Type B pancreatic cell (in vitro differentiated cells): ENCODE measurements at places on chromosomes 13 and 19. TPM values are rescaled to one million over a fixed set of nuclear protein-coding genes. Genes with fewer than 3 reads are reported as not detected.

- DNase-seq, result no peak
- H3K4me1 ChIP-seq, result peaks cover 5% of the 10 kb centered on the region
- no peak overlapping the region for H3K4me3 ChIP-seq
- peaks cover 4% of the 10 kb centered on the region for H3K27me3 ChIP-seq
Observed at GRCh38 chr19:31448221-31448657, 99.0 kb upstream of the TSHZ3 start.

DNA sequence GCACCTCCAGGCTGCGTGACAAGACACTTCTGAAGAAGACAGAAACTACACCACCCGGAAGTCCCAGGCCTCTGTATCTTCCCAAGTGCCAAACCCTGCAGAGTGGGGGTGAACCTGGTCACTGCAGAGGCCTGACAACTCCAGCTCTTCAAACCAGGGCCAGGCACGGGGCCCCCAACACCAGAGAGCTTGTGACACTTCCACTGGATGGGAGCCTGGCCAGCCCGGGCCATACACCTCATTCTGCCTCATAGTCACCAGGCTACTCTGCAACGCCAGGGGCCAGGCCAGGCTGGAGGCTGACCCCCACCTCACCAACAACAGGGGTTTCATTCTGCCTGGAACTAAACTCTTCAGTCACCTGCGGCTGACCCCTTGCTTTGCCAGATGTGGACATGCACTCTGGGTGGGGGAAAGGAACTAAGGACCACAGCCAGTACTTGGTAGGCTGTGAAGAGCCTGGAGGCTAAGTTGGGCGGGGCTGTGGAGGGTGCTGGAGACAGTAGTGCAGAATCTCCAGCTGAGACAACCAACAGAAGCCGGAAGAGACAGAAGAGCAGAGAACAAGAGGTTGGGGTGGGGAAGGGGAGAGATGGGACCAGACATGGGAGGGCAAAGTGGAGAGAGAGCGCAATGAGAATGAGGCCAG is 23.0 kb downstream of the TUBA3C start:
- H3K4me3 ChIP-seq, result no peak overlapping the region
- no peak for DNase-seq
- no peaks in the 10 kb centered on the region for H3K36me3 ChIP-seq
- no peaks in the 10 kb centered on the region for H3K27me3 ChIP-seq

GRCh38 chr19:57055956-57056355 is 63.8 kb upstream of the USP29 start:
- no peaks in the 10 kb centered on the region for H3K27me3 ChIP-seq
- no peaks in the 10 kb centered on the region for H3K4me1 ChIP-seq
- H3K36me3 ChIP-seq, result no peaks in the 10 kb centered on the region
- no peak for DNase-seq
- H3K27ac ChIP-seq, result no peak overlapping the region
- H3K4me3 ChIP-seq, result no peak overlapping the region

The ZNF579 gene
- total RNA-seq, result 21.1 and 23.9 TPM in 2 replicates

The CRTC1 gene
- 14.2 and 20.2 TPM in 2 replicates for total RNA-seq
